NCI-H2029 (cell line): ENCODE measurements at places on chromosomes 16 and 17.
A peak's percentile ranks its signal among the peaks of the same experiment; 100 is the strongest.

DNA sequence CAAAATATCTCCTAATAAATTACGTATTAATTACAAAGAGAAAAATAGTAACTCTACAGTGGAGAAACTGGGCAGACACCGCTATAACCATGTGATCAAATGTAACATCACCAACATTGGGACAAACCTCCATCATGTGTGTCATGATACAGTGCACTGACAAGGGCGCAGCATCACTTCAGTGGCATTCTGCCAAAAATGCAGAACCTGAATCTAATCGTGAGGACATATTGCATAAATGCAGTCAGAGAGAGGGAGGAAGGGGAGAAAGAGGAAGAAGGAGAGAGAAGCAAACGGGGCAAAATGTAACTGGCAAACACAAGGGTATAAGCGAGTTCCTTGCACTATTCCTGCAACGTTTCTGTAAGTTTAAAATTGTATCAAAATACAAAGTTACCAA lies 74.2 kb upstream of the MARCHF10 start:
- no peak for DNase-seq

DNA sequence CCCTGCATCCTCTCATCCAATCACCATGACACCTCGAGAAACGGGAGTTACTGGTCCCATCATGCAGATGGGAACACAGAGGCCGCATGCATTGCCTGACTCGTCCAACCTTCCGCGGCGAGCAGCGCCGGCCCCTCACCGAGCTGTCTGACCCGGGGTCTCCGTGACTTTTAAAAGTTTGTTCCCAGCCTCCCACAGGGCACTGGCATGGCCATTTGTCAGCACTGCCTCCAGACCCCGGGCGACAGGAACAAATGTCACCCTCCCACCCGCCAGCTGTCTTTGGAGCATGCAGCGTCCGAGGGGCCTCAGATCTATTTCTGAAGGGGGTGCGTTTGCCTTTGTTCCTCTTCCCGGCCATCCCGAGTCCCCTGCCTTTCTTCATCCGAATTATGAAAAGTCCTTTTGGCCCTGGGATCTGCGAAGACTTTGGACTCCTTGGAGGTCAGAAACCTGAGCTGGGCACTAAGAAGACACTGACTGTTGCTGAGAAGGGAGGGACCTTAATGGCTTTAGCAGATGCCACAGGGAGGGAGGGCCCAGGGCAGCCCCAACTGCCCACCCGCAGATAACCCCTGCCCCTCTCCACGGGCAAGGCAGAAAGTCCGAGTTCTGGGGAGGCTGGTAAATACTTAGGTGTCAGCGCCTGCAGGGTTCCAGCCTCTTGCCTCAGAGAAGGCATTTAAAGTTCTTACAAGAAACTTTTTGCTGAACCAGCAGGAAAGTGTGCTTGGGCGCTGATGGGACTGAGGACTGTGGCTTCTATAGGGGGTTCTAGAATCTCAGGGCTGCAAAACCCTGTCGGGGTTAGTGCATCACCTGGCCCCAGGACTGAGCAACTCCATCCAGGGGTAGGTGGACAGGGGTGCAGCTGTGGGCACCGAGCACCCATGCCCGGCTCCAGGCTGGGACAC lies 348.1 kb downstream of the FOXL1 start:
- DNase-seq: no peak

DNA sequence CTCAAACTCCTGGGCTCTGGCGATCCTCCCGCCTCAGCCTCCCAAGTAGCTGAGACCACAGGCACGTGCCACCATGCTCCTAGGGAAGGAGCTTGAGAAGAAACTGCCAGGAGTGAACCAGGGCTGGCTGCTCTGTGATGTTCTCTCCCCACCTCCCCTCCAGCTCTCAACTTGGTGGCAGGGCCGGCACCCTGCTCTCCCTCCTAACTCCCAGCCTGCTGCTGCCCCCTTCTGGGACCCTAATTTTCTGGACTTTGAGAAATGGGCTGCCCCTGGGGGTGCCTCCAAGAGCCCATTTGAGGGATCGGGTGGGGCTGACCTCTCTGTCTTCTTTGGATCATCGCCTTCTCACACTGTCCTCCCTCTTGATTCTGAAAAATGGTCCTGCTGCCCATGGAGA lies 14.9 kb upstream of the STAT3 start:
- DNase-seq: no peak

DNA sequence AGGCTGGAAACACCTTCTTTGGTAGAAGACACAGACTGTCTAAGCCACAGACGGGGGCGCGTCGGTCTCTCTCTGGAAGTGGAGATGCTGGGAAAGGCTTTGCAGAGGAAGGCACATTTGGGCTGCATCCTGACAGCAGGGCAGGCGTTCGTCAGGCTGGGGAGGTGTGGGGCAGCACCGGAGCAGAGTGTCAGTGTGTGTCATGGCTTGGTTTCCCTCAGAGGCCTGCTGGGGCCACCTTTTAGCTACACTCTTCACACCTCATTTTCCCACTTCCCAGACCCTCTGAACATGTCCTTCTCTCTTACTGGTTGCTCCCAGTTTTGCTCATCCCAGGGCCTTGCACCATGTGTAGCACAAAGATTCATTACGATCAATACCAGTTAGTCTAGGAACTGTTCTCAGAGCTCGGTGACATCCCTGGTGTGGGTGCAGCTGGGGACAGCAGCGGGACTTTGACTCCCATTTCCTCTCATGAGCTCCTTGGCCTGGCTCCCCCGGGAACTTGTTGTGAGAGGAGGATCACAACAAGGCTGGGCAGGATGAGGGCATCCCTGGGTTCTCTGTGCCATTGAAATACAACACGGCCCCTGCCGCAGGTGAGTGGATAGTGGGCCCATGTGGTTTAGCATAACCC lies 33.1 kb downstream of the SMARCE1 start:
- DNase-seq: no peak

GRCh38 chr16:57289391-57290257 lies 5.2 kb upstream of the PLLP start:
- DNase-seq: no peak

GRCh38 chr16:67562918-67563707 lies 787 bp downstream of the CTCF start:
- no peak for DNase-seq

DNA sequence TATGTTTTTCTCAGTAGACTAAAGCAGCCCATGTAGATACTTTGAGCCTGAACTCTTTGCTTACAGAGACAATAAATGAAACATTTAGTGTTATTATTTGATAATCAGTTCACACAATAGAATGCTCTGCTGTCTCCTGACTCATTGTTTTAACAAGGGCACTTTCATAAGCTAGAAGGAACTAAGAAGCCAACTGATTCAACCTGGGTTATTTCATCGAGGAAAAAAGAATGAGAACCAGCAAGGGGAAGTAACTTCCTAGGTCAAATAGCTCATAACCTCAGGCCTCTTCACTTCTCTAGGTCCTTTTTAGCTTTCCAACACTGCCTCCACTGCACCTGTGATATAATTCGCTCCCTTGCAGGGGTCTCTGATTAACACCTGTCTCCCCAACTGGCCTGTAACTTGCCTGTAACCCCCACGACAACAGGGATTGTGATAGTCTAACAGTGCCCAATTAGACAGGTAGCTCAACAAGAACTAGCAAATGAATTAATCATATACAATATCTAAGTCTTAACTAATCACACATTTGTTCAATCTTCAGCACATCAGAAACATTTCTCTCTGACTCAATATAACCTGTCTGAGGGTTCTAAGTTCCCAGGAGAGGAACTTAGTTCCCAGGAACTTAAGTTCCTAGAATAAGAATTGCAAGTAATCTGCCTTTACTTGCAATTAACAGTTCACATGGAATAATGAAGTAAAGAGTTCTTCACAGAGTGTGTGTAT lies 34.8 kb downstream of the RFFL start:
- no peak for DNase-seq

GRCh38 chr16:7246578-7246977 lies 86.1 kb upstream of the RBFOX1 start:
- DNase-seq: no peak

GRCh38 chr16:81562174-81562849 lies 117.7 kb downstream of the CMIP start:
- DNase-seq: no peak

DNA sequence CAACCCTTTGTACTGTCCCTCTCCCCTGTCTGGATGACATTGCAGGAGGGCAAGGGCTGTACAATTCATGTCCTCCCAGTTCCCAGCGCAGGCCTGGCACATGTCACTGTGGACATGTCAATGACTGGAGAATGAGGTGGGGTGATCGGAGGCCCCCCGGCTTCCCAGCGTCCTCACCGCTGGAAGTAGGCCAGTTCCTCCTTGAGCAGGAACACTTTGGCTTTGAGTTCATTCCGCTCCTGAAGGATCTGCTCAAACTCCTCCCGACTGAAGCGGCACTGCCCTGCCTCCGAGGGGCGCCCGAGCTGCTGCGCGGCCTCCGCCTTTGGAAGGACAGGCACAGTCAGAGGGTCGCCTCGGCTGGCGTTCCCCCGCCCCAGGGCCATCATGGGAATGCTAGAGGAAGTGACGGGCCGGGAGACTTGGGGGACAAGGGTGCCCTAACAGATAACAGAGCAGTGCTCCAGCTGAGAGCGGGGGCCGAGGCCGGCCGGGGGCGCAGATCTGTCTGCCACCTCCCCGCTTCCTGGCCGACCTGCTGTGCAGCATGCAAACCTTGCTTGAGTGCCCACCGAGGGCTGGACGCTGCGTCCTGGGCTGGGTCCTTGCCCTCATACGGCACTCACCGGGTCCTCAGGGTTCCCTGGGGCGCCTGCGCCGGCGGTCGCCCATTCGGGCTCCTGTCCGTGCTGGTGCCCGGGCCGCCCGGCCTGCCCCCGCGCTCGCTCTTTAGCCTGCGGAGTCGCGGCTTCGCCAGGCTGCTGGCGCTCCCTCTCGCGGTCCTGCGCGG lies 1.3 kb downstream of the RILP start:
- no peak for DNase-seq

GRCh38 chr17:73588301-73588846 lies 55.9 kb downstream of the SDK2 start:
- no peak for DNase-seq

GRCh38 chr17:67056746-67057490 lies 12.6 kb downstream of the CACNG1 start:
- DNase-seq: no peak

- peak; percentile 9 for DNase-seq
These were observed 550 bp downstream of the EIF4A3 start for GRCh38 chr17:80146121-80147034.

- DNase-seq: no peak
These were observed 7.1 kb upstream of the PIEZO1 start for GRCh38 chr16:88792078-88792550.

DNA sequence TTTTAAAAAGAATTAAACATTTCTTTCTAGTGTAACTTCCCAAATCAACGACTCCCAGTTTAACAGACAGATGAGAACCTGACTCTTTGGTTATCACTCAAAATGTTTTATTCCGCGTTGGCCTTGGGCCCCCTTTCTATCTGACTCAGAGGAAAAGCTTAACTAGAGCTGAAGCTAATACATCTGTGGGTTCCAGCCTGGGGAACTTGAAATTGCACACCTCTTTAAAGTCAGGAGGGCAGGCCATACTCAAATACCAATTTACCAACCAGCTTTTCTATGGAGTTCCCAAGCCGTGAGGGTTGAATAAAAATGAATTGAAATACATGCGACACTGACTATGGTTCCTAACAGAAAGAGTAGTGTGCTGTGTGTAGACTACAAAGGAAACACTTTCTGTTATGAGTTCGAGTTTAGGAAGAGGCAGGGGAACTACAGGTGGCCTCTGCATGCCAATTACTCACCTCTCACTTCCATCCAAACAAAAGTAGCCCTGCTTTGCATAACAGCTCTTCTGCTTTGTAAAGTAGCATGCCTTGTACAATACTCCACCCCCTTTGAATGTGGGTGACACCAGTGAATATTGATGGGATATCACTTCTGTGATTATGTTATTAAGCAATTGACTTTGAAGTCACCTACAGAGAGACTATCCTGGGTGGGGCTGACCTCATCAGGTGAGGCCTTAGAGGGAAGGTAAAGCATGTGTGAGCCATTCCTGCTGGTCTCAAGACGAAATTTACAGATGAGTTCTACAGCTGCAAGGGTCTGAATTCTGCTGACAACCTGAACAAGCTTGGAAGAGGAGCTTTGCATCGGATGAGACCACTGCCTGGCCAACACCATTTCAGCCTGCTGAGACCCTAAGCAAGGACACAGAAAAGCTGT lies 92.1 kb downstream of the WDR59 start:
- no peak for DNase-seq

GRCh38 chr16:69234460-69234859 lies 47.5 kb downstream of the SNTB2 start:
- DNase-seq: no peak

DNA sequence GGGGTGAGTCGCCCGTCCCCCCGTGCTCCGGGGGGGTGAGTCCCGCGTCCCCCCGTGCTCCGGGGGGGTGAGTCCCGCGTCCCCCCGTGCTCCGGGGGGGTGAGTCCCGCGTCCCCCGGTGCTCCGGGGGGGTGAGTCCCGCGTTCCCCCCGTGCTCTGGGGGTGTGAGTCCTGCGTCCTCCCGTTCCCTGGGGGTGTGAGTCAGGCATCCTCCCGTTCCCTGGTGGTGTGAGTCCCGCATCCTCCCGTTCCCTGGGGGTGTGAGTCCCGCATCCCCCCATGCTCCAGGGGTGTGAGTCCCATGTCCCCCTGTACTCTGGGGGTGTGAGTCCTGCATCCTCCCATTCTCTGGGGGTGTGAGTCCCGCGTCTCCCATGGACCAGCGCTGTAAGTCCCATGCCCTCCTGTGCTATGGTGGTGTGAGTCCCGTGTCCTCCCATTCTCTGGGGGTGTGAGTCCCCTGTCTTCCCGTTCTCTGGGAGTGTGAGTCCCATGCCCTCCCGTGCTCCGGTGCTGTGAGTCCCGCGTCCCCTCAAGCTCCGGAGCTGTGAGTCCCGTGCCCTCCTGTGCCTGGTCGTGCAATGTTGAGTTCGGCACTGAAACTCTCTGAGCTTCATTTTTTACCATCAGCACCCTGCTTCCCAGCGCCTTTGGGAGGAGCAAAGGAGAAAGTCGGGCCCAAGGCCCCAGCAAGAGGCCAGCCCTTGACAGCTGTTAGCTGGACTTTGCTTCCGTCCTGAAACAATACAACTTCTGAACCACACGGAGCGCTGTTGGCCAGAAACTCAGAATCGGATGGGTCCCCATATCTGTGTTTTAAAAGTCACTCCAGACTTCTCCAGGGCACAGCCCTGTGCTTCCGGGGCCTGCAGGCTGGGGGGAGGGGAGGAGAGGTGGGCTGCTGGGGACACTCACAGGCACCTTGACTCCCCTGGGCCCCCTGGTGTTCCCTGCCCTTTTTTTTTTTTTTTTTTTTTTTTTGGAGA lies 11.5 kb upstream of the ZC3H18 start:
- DNase-seq: peak; percentile 27
